Esophagus mucosa (tissue), 1 donor: ENCODE measurements at places on chromosomes 1 and 21. TPM values are rescaled to one million over a fixed set of nuclear protein-coding genes. Genes with fewer than 3 reads are reported as not detected.

Gene FNDC10
- 5.7 TPM for total RNA-seq

Gene KLHDC8A
- 3.1 TPM for total RNA-seq

Gene SLC44A5
- total RNA-seq: 0.60 TPM

Gene ANKRD34A
- total RNA-seq: 0.12 TPM

Gene RNU1-4
- total RNA-seq: 6,387 TPM

Gene SPOCD1
- 0.68 TPM for total RNA-seq

Gene DPT
- total RNA-seq: 0.56 TPM

Gene RNF186
- 0.16 TPM for total RNA-seq

Gene TLCD4
- total RNA-seq: 0.32 TPM

Gene TSPEAR
- 0.08 TPM for total RNA-seq
